ENCODE measurements at places on chromosomes 6 and 20.

GRCh38 chr20:58774214-58774613 lies 76.5 kb downstream of the GNAS-AS1 start:
- no peak for DNase-seq

- no peak for DNase-seq
Measured at GRCh38 chr6:170269151-170269845, 21.6 kb downstream of the DLL1 start.

DNA sequence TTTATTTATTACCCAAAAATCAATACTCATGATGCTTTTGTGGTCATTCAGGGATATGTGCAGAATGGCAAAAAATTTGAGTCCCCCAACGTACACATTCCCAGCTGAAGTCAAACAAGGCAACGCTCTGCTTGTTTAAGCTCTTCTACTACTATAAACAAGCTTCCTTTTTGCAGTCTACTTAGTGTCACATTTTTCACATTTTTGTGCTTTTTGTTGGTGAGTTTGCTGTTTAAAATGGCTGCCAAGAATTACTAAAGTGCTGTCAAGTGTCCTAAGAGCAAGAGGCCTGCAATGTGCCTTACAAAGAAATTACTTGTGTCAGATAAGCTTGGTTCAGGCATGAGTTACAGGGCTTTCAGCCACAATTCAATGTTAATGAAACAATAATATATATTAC lies 2.1 kb downstream of the WFDC8 start:
- no peak for DNase-seq

DNA sequence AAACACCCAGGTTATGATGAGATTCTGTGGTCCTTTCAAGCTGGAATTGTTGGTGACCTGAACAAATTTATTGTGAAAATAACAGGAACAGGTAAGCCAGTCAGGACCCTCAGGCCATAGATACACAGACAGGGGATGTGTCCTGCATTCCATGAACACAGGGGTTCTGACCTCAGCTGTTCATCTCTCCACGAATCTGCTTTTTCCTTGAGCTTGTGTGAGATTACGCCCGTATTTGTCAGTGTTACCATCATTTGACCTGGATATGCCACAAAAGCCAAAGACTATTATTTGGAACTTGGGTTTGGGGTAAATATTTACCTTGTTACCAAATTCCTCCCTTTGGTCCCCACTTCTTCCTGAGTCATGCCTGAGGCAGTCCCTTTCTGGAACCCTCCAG lies 288.9 kb downstream of the PREX1 start:
- no peak for DNase-seq

- no peak for DNase-seq
Measured at GRCh38 chr20:19074828-19075516, 137.5 kb upstream of the SLC24A3 start.

DNA sequence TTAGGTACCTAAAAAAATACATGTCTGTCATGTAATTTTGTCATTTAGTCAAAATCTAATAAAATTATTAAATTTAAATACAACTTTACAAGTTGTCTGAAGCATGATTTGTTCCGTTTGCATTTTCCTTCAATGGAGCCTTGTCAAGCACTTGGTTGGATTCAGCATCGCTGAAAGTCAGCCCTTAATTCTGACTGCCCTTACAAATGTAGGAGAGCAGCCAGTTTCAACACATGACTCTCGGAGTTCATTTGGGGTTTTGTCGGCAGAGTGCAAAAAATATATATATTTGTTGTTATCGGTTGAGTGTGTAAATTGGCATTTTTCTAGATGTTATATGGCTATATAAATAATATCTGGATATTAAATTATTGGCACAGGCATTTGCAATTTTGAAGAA lies 180.6 kb downstream of the RPS12 start:
- DNase-seq: no peak

DNA sequence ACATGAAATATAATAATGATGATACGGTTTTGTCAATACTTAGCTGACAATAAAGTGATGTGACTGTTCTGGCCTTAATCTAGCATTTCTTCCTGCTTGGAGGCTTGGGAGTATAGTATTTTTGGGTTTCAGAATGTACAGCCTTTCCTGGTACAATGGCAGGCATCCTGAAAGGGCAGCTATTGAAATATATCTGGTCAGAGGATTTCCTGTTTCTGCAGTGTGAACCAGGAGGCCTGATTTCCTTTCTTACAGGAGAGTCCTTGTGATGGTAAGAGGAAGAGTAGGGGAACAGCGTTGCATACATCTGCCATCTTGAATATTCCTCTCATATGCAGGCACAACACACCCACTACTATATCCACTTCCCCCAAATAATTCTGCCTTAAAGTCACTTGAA lies 93.7 kb downstream of the MYO6 start:
- no peak for DNase-seq

Measured in activated CD4-positive, alpha-beta T cell treated with anti-CD3 and anti-CD28 coated beads, Interleukin-2, amount 50 U/mL, for 4 hours (primary cell).